ENCODE measurements at places on chromosomes 5 and 9. TPM values are rescaled to one million over a fixed set of nuclear protein-coding genes. Genes with fewer than 3 reads are reported as not detected.

The FAM78A gene
- total RNA-seq: 36.0 TPM

DNA sequence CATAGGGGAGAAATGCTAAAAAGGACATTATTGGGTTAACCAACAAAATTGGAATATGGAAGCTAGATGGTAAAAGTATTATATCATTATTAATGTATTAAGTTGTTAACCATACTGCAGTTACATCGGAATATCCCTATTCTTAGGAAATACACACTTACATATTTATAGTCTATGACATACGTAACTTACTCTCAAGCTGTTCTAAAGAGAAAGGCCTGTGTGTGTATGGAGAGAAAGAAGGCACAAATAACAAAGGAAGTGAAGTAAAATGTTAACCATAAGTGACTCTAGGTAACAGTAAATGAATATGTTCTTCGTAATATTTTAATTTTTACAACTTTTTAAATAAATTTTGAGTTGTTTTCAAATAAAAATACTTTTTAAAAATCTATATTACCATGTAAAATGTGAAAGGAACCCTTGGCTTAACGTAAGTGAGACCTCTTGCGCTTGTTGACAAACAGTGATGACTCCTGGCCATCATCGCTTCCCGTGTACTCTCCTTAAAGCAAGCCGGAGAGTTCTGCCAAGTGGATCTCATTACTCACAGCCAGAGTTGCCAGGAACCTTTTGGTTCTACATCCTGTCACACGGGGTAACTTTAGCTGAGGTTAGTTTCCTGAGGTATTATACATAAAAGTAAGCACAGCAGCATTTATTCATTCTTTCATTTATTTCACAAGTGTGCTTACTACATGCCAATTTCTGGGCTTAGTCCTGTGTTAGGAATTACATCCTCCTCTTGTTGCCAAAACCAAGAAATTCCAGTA, 165.4 kb downstream of the EPB41L4A start:
- H3K4me1 ChIP-seq: peaks cover 31% of the 10 kb centered on the region
- no peaks in the 10 kb centered on the region for H3K27me3 ChIP-seq
- H3K4me3 ChIP-seq: no peak overlapping the region
- H3K36me3 ChIP-seq: peaks cover 7% of the 10 kb centered on the region

The ANKRD20A1 gene
- total RNA-seq: 2.1 TPM

DNA sequence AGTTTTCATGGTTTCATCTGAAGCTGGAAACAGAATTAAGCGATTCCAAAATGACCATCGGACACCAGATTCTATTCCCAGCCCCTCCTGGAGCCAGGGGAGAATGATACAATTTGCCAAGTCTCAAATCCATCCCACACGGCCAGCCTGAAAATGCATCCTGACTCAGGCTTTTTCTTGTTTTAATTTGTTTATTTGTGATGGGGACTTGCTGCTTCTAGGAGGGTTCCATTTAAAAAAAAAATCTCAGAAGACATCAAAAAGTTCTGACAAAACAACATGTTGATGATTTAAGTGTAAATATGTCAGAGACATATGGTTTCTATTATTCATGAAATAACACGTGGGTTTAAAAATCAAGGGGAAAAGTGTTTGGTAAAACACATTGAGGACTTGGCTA, 173.2 kb downstream of the GAS1 start:
- H3K36me3 ChIP-seq: no peaks in the 10 kb centered on the region
- DNase-seq: no peak
- no peaks in the 10 kb centered on the region for H3K27me3 ChIP-seq
- no peak overlapping the region for H3K4me3 ChIP-seq
- no peaks in the 10 kb centered on the region for H3K4me1 ChIP-seq

DNA sequence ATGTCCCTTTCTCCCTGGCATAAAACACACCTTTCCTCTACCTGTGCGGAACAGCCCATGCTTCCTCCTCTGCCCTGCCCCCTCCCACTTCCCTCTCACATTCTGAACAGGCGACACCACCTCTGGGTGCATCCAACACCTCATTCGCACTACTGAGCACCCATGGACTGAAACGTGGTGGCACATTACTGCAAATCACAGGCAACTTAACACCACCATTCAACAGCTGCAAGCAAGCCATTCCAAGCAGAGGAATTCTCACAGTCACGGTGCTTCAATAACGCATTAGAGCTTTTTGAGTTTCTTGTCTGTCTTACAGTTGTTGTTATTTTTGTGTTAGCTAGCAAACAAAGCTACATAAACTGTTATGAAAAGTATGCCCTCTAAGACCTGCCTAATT, 298.2 kb upstream of the TAS2R1 start:
- no peak for DNase-seq
- H3K36me3 ChIP-seq: no peaks in the 10 kb centered on the region
- H3K4me3 ChIP-seq: no peak overlapping the region

GRCh38 chr5:144436007-144436406, 265.3 kb downstream of the KCTD16 start:
- no peaks in the 10 kb centered on the region for H3K36me3 ChIP-seq
- no peak overlapping the region for H3K4me3 ChIP-seq
- DNase-seq: no peak
- H3K27ac ChIP-seq: no peak overlapping the region
- H3K4me1 ChIP-seq: no peaks in the 10 kb centered on the region
- H3K27me3 ChIP-seq: no peaks in the 10 kb centered on the region

The SH2D3C gene
- 15.0 TPM for total RNA-seq

- no peaks in the 10 kb centered on the region for H3K27me3 ChIP-seq
- H3K36me3 ChIP-seq: no peaks in the 10 kb centered on the region
- DNase-seq: no peak
- H3K4me1 ChIP-seq: no peaks in the 10 kb centered on the region
- H3K4me3 ChIP-seq: no peak overlapping the region
These were observed 730.4 kb upstream of the MEF2C start for GRCh38 chr5:89613222-89613956.

The PHF24 gene
- total RNA-seq: 0.14 TPM

DNA sequence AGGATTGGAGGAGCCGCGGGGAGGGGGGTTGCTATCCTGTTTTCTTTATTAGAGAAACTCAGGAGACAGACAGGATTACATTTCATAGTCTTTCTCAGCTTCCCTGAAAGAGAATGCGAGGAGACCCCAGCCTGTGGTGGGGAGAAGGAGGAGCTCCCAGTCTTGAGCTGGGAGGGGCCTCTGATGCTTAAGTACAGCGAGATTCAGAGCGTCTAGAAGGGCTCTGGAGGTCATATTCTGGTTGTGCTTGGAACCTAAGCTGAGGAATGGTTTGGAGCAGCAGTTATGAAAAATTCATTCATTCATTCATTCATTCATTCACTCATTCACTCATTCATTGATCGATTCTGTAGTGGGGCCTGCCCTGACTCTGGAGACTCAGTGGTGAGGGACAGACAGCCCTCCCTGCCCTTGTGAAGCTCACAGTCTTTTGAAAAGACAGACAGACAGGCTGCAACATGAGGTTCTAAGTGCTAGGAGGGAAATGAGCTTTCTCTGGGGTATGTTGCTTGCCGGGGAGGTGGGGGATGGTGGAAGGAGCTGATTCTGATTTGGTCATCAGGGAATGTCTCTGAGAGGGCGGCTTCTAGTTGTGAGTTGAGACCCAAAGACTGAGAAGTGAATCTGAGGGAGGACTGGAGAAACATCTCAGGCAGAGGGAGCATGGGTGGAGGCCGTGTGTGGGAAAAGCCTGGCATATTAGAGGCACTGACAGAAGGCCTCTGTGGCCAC, 2.5 kb upstream of the SPRY4 start:
- H3K36me3 ChIP-seq: no peaks in the 10 kb centered on the region
- H3K27me3 ChIP-seq: no peaks in the 10 kb centered on the region
- H3K4me1 ChIP-seq: peaks cover 21% of the 10 kb centered on the region
- peak overlapping the region; percentile 91 for H3K27ac ChIP-seq
- no peak overlapping the region for H3K4me3 ChIP-seq

The SLC34A3 gene
- total RNA-seq: not detected

The ORM2 gene
- not detected for total RNA-seq

DNA sequence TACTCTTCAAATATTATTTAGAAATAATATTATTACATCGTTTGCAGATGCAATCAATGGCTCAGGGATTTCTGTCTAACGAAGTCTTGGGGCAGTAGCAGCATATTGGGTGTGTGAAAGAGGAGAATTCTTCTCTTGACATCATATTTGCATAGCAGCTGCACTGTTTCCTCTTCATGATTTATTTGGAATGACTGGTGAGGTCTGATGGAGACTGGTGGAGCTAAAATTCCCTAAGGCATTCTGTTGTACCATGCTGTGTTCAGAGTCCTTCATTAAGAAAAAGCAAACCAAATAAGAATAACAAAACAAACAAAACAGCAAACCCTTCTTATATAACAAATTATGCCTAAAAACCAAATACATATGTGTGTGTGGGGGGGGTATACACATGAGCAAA, 177.6 kb downstream of the DIRAS2 start:
- H3K27ac ChIP-seq: no peak overlapping the region
- DNase-seq: no peak
- no peaks in the 10 kb centered on the region for H3K36me3 ChIP-seq
- peaks cover 5% of the 10 kb centered on the region for H3K27me3 ChIP-seq

DNA sequence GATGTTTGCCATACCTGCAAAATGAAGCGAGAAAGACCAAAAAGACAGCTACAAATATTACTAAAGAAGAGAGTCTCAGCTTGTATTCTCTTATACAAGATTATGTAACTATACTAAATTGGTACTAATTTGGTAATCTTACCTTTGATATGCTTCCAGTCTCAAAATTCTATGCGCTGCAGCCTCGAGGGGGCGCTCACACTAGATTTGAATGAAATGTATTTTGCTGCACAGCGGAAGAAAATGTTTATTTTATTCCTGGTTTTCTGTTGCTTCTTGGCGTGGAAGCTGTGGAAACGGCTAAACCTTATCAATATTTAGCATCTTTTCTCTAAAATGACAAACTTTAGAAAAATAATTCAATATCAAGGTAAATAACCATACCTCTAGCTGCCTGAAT, 267.0 kb upstream of the NUDT12 start:
- no peaks in the 10 kb centered on the region for H3K36me3 ChIP-seq
- H3K4me1 ChIP-seq: no peaks in the 10 kb centered on the region
- DNase-seq: no peak
- no peak overlapping the region for H3K27ac ChIP-seq

DNA sequence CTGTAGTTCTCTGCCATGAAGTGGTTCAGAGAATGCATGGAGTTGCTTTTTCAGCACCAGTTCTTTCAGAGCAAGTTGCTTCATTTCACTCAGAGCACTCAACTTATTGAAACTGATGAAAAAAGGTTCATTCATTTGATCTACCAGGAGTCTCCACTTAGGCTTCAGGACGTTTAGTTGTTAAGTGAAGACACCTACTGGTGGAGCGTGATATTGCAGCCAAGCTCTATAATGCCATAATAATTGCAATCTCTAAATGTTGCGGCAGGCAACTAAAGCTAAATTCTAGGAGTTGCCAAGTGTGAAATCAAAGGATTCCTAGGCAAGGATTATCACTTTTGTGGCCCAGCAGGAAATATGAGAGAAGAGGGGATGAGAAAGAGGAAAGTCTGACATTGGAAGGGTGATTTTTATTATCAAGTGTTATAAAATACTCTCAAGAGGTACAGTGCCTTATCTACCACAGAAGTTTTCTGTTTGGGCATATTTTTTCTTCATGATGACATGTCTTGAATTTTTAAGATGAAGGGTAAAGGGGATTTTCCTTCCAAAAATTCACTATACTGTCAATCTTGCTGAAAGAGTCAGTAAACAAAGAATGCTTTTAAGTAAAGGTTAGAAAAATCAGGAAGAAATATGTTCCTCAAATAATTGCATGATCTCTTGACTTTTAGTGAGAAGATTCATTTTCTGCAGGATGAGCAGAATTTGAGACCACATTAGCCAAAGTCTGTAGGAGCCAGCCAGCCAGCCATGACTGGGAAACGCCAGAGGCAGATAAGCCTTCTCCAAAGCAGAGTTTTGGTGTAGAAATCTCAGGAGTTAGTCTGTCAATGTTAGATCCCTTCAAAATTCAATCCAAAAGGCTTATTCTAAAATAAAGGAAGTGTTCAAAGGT, 83.4 kb downstream of the SH3PXD2B start:
- no peak for DNase-seq
- H3K36me3 ChIP-seq: no peaks in the 10 kb centered on the region
- H3K27me3 ChIP-seq: no peaks in the 10 kb centered on the region
- no peak overlapping the region for H3K27ac ChIP-seq
- H3K4me1 ChIP-seq: no peaks in the 10 kb centered on the region
- no peak overlapping the region for H3K4me3 ChIP-seq

The PCDHB15 gene
- 6.2 TPM for total RNA-seq

The SIL1 gene
- 33.8 TPM for total RNA-seq

DNA sequence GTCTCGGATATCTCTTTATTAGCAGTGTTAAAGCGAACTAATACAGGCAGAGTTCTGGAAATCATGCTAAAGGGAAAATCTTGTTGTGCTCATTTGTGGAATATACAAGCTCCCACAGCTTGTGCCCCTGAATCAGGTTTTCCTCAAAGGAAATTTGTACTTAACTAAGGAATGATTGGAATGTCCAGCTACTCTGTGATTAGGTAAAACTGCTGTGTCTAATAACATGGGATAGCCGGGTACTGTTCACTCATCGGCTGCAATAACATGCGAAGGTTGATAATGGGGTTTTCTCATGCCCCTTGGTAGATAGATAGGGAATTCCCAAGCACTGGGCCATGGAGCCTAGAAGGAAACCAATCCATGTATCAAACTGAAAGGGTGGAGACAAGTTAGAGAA, 306.7 kb downstream of the NR2F1-AS1 start:
- H3K4me1 ChIP-seq: no peaks in the 10 kb centered on the region
- no peaks in the 10 kb centered on the region for H3K27me3 ChIP-seq
- no peak overlapping the region for H3K27ac ChIP-seq
- no peak for DNase-seq
- H3K36me3 ChIP-seq: no peaks in the 10 kb centered on the region

The FOXD4 gene
- total RNA-seq: 0.15 TPM
